AG04450 (cell line): ENCODE measurements at places on chromosomes 6 and 20.

GRCh38 chr6:77650098-77650663 is 2.7 kb upstream of the MEI4 start:
- DNase-seq, result no peak

DNA sequence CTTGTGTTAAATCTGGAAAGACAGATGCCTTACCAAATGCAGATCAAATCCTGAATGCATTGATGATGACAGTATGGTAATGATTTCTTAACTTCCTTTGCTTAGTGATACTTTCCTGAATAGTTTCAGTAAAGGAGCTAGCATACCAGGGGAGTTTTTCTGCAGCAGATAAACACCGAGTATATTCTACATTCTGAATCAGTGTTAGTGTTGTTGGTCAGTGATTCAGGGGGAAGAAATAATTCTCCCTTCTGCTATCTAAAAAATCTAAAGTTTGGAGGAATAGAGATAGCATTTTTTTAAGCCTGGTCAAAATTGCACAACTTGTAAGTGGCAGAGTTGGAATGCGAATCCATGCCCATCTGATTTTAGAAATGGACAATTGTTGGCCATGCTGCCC is 512.2 kb upstream of the MARCKS start:
- no peak for DNase-seq

GRCh38 chr6:99183066-99183465 is 166.4 kb downstream of the FAXC start:
- no peak for DNase-seq

GRCh38 chr6:10542213-10542612 is 21.1 kb downstream of the GCNT2 start:
- no peak for DNase-seq

GRCh38 chr20:50924261-50924920 is 6.8 kb downstream of the ADNP start:
- no peak for DNase-seq

GRCh38 chr20:49649672-49650071 is 64.0 kb downstream of the B4GALT5 start:
- DNase-seq, result no peak

GRCh38 chr6:29710281-29710941 is 12.8 kb upstream of the HLA-F start:
- no peak for DNase-seq

DNA sequence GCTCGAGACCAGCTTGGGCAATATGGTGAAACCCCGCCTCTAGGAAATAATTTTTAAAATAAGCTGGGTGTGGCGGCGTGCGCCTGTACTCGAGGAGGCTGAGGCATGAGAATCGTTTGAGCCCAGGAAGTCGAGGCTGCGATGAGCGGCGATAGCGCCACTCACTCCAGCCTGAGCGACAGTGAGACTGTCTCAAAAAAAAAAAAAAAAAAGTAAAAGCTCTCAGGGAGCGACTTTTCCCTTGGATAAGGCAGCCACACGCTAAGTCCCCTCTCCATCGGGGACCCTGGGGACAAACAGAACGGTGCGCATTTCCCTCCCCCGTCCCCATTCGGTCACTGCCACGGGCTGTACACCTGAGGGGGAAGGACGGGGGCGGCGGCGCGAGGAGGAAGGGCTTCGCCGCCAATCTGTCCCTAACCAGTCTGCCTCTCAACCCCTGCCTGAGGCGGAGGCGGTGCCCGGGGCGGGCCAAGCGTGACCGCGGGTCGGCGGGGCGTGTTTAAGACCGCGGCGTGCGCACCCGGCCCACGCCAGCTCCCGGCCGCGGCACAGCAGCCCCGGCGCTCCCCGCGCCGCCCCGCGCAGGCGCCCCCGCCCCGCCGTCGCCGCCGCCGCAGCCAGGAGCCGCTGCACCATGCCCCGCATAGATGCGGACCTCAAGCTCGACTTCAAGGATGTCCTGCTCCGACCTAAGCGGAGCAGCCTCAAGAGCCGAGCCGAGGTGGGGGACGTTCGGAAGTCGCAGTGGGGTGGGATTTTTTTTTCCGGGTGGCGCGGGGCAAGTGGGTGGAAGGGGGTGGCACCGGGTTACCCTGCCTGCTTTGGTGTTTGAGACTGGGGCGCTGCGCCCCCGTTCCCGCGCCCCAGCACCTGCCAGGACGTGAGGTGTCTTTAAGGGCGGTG is at the start of gene GMPR:
TSS of gene GMPR (plus strand) at position 531 of the 906 bp plus-strand sequence. CDS start at position 638, 107 bp downstream.
- no peak for DNase-seq

- DNase-seq, result no peak
These were observed 52.0 kb downstream of the PRND start for GRCh38 chr20:4773736-4774135.

- no peak for DNase-seq
These were observed 10.8 kb upstream of the MAN1A1 start for GRCh38 chr6:119360262-119360915.
